HCT116 (cell line): ENCODE measurements at places on chromosomes 5 and 9.

GRCh38 chr5:139611703-139612584, 36.2 kb upstream of the CXXC5 start:
- no peak for DNase-seq

- DNase-seq = no peak
Observed at GRCh38 chr9:86836797-86837196, 110.5 kb downstream of the GAS1 start.

GRCh38 chr9:68851657-68852056, 146.6 kb downstream of the PIP5K1B start:
- no peak for DNase-seq

- peak; percentile 71 for DNase-seq
Observed at GRCh38 chr9:130186839-130187522, 14.8 kb downstream of the NCS1 start.

GRCh38 chr5:37658440-37658839, 181.4 kb downstream of the GDNF start:
- DNase-seq = no peak

- no peak for DNase-seq
Observed at GRCh38 chr5:173638126-173639040, 21.9 kb upstream of the BOD1 start.

- no peak for DNase-seq
Observed at GRCh38 chr5:37918424-37918823, 78.6 kb upstream of the GDNF start.

DNA sequence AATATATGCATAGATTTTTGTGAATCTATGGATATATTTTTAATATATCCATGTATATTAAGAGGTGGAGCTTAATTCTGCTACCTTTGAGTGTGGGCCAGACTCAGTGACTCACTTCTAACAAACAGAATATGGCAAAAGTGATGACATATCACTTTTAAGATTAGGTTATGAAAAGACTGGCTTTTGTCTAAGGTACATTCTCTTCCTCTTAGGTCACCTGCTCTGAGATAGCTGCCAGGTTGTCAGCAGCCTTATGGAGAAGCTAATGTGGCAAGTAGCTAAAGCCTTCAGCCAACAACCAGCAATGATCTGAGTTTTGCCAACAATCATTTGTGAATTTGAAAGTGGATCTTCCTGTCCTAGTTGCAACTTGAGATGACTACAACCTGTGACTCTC, 83.8 kb downstream of the ANKRD31 start:
- DNase-seq = no peak

DNA sequence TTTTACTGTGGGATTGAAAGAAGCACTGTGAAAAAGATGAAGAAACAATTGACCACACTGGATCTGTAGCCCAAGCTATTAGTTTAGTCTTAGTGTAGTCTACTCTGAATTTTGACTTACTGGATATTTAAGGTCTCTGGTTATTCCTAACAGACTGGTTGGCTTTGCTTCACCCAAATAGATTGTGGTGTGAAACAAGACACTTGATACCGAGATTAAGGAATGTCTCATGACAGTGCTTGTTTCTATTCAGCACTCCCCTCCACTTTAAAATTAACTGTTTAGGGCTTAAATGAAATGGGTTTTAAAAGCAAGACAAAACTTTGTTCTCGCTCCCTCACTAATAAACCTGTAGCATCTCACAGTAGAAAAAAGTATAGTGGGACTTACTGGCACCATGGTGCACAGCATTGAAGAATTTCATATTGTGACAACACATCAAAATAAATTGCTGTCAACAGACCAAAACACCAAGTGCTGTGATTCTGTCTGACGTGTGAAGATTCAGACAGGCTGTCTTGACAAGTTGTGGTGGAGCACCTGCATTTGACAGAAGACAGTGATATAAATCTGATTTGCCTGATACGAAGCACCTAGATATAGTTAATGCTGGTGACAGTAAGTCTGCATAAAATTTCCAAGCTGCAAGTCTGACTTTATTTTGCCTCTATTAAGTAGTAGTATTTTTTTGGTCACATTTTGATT, 73.1 kb downstream of the PBX3 start:
- no peak for DNase-seq

GRCh38 chr9:130895481-130896232, 955 bp downstream of the QRFP start:
- DNase-seq = no peak

GRCh38 chr5:40717281-40717680, 37.6 kb downstream of the PTGER4 start:
- DNase-seq = no peak

GRCh38 chr9:134360897-134361296, 34.6 kb downstream of the RXRA start:
- no peak for DNase-seq
